ENCODE measurements at places on chromosomes 11 and 22.
A peak's percentile ranks its signal among the peaks of the same experiment; 100 is the strongest.

DNA sequence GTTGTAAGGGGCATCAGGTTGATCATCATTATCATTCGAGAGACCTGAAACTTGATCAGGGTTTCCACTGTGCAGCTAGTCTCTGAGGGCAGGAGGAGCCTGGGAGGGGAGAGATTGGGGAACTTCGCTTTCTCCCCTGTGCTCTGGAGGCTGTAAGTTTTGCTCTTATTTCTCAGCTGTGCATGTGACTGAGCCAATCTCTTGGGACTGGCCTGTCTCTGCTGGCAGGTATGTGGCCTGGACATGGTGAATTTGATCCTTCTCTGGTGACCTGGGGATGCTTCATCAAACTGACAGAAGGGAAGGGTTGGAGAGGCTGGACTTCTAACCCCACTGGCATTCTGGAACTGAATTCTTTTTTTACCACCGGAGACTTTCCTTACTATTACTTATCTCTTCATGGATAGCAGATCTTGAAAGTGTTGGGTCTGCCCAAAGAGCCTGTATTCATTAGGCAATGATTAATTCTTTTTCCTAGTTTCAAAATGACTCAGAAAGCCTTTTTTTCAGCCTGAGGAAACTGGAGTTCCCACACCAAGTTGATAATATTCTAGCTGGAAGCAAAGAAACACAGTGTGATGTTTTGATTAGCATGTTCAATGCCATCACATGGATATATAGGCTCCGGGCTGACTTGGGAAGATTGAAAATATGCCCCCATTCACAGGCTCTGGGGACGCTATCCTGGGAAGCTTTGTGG is 36.5 kb downstream of the TSPAN18 start:
- no peak for DNase-seq

DNA sequence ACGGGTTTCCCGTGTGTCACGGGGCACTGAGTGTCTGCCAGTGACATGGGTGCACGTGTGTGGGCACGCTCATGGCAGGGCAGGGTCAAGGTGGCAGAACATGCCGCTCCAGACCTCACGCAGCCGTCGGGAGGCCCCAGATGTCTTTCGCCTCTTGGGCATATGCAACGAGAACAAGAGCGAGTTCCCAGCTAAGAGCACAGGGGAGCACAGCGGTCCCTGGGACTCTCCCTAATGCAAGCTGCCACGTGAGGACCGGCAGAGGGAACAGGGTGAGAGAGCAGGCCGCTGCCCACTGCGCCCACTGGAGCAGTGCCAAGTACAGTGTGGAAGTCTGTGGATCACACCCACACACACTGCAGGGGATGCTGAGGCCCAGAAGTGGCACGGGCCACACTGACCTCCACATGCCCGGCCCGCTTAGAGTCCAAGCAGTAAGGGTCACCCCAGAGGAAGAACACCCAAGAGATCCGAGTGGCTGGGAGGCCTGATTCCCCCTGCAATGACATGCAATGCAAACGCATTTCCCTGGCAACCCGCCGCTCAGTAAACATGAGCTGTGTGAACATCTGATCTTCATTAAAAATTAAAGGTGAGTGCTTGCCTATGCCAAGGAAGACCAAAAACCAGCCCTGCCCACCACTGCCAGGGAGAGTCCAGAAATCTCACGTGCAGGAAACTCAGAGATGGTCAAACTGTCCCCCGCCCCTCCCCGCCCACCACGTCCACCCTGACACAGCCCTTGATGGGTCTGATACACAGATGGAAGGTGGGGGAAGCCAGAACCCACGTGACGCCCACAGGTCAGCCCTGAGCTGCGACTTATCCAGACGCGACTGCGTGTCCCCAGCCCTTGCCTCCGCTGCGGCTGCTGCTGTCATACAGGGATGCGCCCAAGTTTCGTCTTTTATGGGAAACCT is 11.7 kb downstream of the CERK start:
- no peak for DNase-seq

GRCh38 chr11:57527056-57527631 is 3.4 kb downstream of the TIMM10 start:
- peak; percentile 83 for DNase-seq

DNA sequence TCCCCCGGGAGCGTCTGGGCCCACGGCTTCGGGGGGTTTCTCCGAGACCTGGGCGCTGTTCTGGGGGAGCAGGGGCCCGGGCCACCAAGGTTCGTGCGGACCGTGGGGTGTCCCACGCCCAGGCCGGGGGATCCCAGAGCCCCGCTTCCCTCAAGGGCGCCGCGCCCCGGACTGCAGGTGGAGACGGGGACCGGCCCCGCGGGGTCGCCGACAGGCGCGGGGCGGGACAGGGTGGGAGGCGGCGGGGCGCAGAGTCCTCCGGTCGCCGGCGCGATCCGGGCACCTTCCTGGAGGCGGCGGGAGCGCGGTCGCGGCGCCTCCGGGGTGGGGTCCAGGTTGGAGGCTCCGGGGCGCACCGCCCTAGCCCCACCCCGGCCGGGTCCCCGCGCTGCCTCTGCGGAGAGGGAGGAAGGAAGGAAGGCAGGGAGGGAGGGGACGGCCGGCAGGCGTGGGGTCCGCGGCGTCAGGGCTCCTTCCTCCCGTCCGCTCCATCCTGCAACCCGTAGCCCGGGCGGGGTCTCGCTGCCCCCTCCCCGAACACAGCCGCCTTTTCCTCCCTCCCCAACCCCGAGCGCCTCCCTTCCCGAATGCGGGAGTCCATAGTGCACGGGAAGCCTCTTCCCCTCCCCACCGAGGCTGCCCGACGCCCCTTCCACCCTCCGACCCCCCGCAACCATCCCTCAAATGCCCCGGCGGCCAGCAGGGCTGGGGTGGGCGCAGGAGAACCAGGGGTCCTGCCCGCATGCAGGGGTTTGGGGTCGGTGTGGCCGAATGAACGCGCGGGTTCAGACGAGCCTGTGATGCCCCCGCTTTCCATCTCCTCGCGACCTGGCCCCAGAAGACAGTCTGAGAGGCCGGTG is 4.3 kb upstream of the ZBED4 start:
- peak; percentile 27 for DNase-seq

- no peak for DNase-seq
Observed at GRCh38 chr11:128852327-128853023, 14.6 kb downstream of the KCNJ1 start.

- DNase-seq: peak; percentile 52
Observed at GRCh38 chr11:62842171-62842741, 2.9 kb upstream of the WDR74 start.

DNA sequence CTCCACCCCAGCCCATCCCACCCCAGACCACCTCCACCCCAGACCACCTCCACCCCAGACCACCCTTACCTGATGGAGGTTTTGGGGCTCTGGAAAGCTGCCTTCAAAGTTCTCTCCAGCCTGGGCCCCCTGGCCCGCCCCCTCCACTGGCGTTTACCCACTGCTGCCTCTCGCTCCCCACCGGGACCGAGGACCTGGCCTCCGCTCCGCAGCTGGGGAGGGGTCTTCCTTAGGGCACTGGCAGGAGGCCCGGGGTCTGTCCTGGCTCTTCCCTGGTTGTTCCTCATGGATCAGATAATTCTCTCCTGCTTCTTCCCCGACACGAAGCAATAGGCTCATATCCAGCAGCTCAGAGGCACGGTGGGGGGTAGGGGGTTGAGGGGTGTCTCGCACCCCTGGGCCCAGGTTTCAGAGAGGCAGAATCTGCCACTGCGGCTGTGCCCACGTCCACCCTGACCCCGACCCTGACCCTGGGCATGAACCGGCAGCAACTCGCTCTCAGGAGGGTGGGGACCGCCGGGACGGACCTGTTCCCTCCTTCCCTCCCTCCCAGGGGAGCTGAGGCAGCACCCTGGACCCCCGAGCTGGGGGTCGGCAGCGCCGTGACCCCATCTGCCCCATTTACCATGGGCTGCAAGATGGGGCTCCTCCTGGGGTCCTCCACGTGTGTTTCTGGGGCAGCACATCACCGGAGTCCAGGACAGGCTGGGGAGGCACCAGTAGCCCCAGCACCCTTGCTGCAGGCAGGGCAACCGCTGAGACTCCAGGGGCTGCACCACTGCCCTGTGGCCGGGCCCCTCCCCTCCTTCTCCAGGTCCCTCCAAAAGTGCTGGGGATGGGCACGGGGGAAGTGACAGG is 12.9 kb downstream of the KRTAP5-5 start:
- no peak for DNase-seq

GRCh38 chr22:47621253-47621652 is 858.8 kb downstream of the TBC1D22A start:
- no peak for DNase-seq

DNA sequence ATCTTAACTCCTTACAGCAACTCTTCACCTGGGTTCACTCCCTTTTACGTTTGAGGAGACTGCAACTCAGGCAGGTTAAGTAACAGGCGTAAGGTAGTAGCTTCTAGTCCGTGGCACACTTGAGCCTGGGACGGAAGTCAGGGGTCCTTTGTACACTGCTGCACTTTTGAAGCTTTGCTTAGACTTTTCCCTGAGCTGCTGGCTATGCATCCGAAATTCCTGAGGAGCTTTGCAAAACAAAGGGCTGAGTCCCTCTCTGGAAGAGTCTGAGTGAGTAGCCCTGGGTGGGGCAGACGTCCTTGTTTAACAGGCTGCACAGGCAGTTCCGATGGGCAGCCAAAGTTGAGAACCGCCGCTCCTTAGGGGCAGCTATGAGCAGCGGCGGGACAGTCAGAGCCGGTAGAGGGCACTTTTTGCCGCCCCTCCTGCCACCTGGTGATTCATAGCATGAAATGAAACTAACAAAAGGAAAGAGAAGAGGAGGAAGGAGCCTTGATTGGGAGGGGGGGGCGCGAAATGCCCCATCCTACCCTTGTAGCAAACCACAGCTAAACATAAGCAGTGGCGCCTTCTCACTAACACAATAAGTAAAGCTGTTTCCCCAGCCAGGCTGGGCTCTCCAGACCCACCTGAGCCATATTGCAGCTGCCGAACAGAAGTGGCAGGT is 1.4 kb downstream of the TMEM109 start:
- DNase-seq: peak; percentile 74

DNA sequence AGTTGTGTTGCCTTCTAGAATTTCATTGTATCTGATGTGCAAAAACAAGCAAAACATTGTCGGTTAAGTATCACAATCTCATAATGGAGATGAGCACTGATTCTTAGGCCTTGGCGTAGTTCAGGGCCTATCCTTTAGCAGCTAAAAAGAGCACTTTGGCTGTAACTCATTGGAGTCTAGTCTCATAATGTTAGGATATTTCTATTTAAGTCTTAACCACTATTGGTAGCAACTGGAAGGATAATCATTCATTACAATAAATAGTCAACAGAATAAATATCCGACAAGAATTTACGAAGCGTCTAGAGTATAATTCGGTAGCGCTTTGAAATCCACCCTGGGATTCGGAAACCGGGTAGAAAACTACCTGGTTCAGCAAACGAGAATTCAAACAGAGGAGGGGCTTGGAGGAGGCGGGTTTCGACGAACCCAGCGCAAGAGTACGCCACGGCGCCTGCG is 461 bp upstream of the EED start:
- peak; percentile 89 for DNase-seq

- DNase-seq: peak; percentile 37
Observed at GRCh38 chr11:68904248-68904847, 657 bp downstream of the IGHMBP2 start.

GRCh38 chr22:39462443-39463221 is 5.8 kb downstream of the MGAT3 start:
- no peak for DNase-seq

DNA sequence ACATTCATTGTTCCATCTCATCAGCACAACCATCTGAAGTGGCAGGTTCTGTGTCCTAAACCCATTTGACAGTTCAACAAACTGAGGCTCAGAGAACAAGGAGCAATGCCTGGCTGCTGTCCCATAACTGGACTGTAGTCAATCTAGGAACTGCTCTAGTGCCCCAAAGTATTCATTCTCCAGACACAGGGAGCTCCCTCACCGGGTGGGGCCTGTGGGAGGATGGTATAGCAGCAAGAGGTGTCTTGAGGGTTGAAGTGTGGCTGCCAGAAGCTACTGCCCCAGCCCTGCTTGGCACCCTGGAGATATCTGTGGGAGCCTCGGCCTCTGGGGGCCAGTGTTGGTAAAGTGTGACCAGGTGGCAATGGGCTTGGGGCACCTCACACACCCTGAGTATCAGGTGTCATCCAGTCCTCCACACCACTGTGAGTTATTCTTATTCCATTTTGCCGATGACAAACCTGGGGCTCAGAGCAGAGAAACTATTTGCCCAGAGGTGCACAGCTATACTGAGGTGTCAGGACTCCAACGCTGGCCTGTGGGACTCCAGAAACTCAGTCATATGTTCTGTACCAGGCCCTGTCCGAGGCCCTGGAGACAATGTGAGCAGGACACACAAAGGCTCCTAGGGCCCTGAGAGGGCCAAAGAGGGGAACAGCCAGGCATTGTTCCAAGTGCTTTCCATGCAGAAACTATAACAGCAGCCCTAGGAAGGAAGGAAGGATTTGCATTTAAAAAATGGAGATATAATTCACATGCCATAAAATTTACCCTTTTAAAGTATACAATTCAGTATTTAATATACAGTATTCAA is 46.0 kb upstream of the KLHL35 start:
- DNase-seq: no peak

GRCh38 chr11:46006418-46007070 is 84.1 kb downstream of the LARGE2 start:
- DNase-seq: no peak

DNA sequence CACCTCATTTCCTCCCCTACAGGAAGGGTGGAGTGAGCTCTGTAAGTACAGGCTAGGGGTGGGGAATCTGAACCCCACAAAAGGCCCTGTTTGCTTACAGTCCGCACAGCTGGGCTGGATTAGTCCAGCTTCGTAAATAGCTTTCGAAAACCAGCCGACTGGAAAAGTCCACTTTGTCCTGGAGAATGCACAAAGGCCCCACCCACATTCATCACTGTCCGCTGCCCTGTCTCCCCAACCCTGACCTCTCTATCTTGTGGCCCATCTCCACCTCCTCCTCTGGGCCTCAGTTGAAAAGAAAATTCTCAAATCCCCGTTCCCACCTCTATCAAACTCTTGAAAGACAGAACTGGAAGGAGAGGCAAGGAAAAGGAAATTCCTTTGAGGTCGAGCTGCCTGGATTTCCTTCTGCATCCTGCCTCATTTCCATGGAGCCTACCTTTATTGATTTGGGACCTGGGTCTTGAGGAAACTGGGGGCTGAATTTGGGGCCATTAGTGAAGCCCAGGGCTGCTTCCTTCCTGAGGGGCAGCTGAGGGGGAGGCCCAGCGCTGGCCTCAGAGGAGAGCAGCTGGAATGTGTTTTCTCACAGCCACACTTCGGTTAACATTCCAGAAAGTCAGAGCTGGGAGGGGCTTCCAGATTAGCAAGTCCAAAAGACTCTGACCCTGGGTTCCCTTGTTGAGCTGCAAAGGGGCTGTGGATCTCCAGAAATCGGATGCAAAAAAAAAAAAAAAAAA is 147.6 kb downstream of the FBXO7 start:
- DNase-seq: no peak

GRCh38 chr11:26993965-26994457 is at the start of gene FIBIN:
TSS of gene FIBIN (plus strand) at chr11:26994112. CDS start at chr11:26994527, 415 bp downstream.
- no peak for DNase-seq

- no peak for DNase-seq
Observed at GRCh38 chr11:78230161-78230877, 41.6 kb downstream of the USP35 start.

Data from stimulated activated CD4-positive, alpha-beta T cell treated with anti-CD3 and anti-CD28 coated beads, Interleukin-2, amount 100 ng/mL, for 24 hours (primary cell).